Central memory CD8-positive, alpha-beta T cell (primary cell): ENCODE measurements at places on chromosomes 6 and 20.

DNA sequence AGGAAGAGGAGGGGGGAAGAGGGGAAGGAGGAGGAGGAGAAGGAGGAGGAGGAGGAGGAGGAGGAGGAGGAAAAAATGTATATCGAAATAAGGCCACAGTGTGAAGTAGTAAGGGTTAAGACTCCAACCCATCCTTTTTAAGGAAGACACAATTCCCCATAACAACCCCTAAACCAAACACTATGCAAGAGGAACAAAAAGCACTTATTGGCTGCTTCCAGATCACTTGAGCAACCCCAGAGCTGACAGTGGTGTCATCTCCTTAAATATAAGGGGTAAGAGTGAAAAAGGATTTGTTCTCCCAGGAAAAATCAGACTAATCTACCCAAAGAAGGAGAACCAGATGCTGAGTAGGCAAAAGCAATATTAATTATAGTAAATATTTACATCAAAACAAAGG is 169.1 kb upstream of the SASH1 start:
- no peaks in the 10 kb centered on the region for H3K4me1 ChIP-seq
- DNase-seq, result no peak
- H3K27me3 ChIP-seq, result peaks cover 8% of the 10 kb centered on the region
- H3K27ac ChIP-seq, result no peak overlapping the region
- H3K36me3 ChIP-seq, result no peaks in the 10 kb centered on the region

DNA sequence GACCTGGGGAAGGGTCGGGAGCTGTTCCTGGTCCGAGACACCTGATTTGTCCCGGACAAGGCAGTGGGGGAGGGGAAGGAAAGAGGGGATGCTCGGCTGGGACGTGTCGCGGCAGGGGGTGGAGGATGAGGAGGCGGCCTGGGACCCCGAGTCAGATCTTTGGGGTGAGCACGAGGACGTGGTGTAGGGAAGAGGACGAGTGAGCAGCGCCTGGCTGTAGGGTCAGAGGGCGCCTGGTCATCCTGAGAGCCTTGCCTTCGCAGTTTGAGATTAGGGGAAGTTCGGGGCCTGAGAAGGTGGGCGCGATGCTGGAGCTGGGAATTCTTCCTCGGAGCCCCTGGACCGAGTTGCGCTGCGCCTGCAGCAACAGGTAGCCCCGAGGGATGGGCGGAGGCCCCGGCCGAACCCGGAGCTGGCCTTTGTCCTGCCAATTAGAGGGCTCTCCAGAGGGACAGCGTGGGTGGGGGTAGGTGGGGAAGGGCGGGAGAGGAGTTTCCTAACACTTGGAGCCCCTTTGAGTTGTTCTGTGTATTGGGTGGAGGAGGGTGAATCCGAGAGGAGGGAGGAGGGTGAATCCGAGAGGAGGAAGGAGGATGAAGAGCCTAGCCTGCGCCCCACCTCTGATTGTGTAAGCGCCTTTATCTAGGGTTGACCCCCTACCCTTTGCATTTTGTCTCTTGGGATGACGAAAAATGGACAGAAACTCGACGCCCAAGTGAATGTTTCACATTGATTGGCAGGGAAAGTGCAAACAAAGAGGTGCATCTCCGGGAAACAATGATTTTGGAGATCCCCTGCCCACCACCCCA is 72.0 kb downstream of the SOX4 start:
- H3K27ac ChIP-seq, result no peak overlapping the region
- H3K27me3 ChIP-seq, result peaks cover 76% of the 10 kb centered on the region
- DNase-seq, result no peak
- H3K4me3 ChIP-seq, result peak overlapping the region; percentile 1
- peaks cover 21% of the 10 kb centered on the region for H3K4me1 ChIP-seq

- no peaks in the 10 kb centered on the region for H3K27me3 ChIP-seq
- H3K27ac ChIP-seq, result no peak overlapping the region
- H3K4me3 ChIP-seq, result no peak overlapping the region
These were observed 15.0 kb downstream of the BLTP3A start for GRCh38 chr6:34806738-34807453.

- no peaks in the 10 kb centered on the region for H3K4me1 ChIP-seq
- no peak overlapping the region for H3K4me3 ChIP-seq
- no peaks in the 10 kb centered on the region for H3K36me3 ChIP-seq
- DNase-seq, result no peak
These were observed 25.3 kb upstream of the NAA20 start for GRCh38 chr20:19991854-19992253.

DNA sequence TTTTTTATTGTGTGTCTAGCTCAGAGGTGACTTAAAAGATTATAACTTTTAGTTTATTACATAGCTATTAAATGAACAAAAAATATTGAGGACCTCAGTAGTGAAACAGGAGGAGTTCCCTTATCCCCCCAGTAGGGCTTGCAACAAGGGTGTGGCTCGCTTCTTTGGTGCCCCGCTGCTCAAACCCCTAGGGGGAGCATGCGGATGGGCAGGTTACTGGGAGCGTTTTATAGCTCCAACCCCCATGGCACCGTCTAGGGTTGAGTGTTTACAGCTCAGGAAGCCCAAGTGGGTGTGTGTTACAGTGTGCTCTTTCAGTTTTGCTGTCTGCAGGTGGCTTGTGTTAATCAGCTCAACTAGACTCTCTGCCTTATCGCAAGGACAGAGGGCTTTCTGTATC is 1513.7 kb downstream of the GRIK2 start:
- H3K27me3 ChIP-seq, result no peaks in the 10 kb centered on the region
- DNase-seq, result no peak
- no peaks in the 10 kb centered on the region for H3K4me1 ChIP-seq
- H3K27ac ChIP-seq, result no peak overlapping the region

GRCh38 chr20:43766385-43766784 is 39.6 kb upstream of the GTSF1L start:
- H3K4me1 ChIP-seq, result no peaks in the 10 kb centered on the region
- no peak overlapping the region for H3K4me3 ChIP-seq
- no peak for DNase-seq
- H3K27me3 ChIP-seq, result no peaks in the 10 kb centered on the region
- H3K27ac ChIP-seq, result no peak overlapping the region

- H3K27me3 ChIP-seq, result peaks cover 4% of the 10 kb centered on the region
- H3K4me3 ChIP-seq, result no peak overlapping the region
- H3K4me1 ChIP-seq, result peaks cover 1% of the 10 kb centered on the region
- H3K36me3 ChIP-seq, result no peaks in the 10 kb centered on the region
- H3K27ac ChIP-seq, result no peak overlapping the region
- no peak for DNase-seq
These were observed 596.1 kb upstream of the CITED2 start for GRCh38 chr6:139970591-139970991.

DNA sequence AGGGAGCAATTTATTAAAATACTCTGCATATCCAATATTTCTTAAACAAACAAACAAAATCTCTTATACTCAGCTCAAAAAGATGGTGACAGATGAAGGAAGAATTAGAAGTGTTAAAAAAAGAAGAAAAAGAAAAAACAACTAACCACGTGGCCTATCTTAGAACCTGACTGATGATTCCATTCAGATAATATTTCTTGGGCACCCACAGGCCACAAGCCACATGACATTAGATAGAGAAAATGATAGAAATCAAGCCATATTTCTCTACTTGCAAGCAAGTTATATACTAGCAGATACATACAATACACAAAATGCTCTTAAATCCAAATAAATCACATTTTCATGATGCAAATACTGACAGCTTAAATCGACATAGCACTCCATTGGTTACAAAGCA is 14.5 kb upstream of the RAMACL start:
- no peak overlapping the region for H3K27ac ChIP-seq
- no peak overlapping the region for H3K4me3 ChIP-seq
- peaks cover 1% of the 10 kb centered on the region for H3K36me3 ChIP-seq
- DNase-seq, result no peak
- H3K4me1 ChIP-seq, result peaks cover 4% of the 10 kb centered on the region

DNA sequence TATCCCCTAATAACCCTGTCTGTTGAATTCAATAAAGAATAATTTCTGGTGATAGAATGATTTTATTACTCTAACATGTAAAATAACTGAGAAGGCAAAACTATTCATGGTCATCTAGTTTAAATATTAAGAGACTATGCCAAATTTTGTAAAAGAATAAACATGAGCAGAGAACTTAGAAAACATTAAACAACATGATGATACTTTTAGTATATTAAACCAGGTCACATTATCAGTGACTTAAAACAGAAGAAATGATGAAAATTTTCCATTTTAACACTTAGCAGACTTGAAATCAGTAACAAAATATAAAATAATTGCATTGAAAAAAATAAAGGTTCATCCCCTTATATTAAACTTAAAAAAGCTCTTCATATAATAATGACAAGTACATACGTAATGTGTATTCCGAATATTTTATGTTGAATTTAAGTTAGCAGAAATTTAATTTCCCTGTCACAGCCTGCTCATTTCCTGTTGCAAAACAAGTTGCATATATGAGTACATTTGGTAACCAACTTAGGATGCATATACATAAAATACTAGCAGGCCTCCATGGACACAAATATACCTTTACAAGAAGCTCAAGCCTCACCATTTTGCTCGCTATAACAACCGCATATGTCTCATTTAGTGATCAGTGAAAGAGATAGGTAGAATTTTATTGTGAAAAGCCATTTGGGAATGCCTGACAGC is 40.6 kb downstream of the DTNBP1 start:
- no peak overlapping the region for H3K4me3 ChIP-seq
- no peak for DNase-seq
- H3K27me3 ChIP-seq, result no peaks in the 10 kb centered on the region
- peaks cover under 1% of the 10 kb centered on the region for H3K36me3 ChIP-seq

- no peaks in the 10 kb centered on the region for H3K4me1 ChIP-seq
- DNase-seq, result no peak
- H3K4me3 ChIP-seq, result no peak overlapping the region
- H3K36me3 ChIP-seq, result no peaks in the 10 kb centered on the region
- no peak overlapping the region for H3K27ac ChIP-seq
These were observed 99.8 kb downstream of the OPRM1 start for GRCh38 chr6:154138793-154139192.

GRCh38 chr6:3776881-3777507 is 25.5 kb upstream of the PXDC1 start:
- no peak overlapping the region for H3K4me3 ChIP-seq
- no peak for DNase-seq
- no peaks in the 10 kb centered on the region for H3K36me3 ChIP-seq
- peaks cover 24% of the 10 kb centered on the region for H3K27me3 ChIP-seq
- no peak overlapping the region for H3K27ac ChIP-seq

- DNase-seq, result no peak
- peaks cover 7% of the 10 kb centered on the region for H3K4me1 ChIP-seq
- peaks cover 36% of the 10 kb centered on the region for H3K36me3 ChIP-seq
- no peak overlapping the region for H3K4me3 ChIP-seq
- H3K27ac ChIP-seq, result no peak overlapping the region
- H3K27me3 ChIP-seq, result no peaks in the 10 kb centered on the region
These were observed 63.8 kb downstream of the IBTK start for GRCh38 chr6:82183642-82184282.

GRCh38 chr6:164695896-164696295 is 613.5 kb downstream of the C6orf118 start:
- no peak overlapping the region for H3K27ac ChIP-seq
- no peak for DNase-seq
- no peak overlapping the region for H3K4me3 ChIP-seq
- H3K27me3 ChIP-seq, result no peaks in the 10 kb centered on the region
- no peaks in the 10 kb centered on the region for H3K36me3 ChIP-seq
- H3K4me1 ChIP-seq, result no peaks in the 10 kb centered on the region

- H3K27ac ChIP-seq, result no peak overlapping the region
- peaks cover 10% of the 10 kb centered on the region for H3K4me1 ChIP-seq
- H3K27me3 ChIP-seq, result no peaks in the 10 kb centered on the region
- H3K36me3 ChIP-seq, result peaks cover 6% of the 10 kb centered on the region
- no peak overlapping the region for H3K4me3 ChIP-seq
These were observed 18.0 kb upstream of the BTN3A3 start for GRCh38 chr6:26422329-26422728.

DNA sequence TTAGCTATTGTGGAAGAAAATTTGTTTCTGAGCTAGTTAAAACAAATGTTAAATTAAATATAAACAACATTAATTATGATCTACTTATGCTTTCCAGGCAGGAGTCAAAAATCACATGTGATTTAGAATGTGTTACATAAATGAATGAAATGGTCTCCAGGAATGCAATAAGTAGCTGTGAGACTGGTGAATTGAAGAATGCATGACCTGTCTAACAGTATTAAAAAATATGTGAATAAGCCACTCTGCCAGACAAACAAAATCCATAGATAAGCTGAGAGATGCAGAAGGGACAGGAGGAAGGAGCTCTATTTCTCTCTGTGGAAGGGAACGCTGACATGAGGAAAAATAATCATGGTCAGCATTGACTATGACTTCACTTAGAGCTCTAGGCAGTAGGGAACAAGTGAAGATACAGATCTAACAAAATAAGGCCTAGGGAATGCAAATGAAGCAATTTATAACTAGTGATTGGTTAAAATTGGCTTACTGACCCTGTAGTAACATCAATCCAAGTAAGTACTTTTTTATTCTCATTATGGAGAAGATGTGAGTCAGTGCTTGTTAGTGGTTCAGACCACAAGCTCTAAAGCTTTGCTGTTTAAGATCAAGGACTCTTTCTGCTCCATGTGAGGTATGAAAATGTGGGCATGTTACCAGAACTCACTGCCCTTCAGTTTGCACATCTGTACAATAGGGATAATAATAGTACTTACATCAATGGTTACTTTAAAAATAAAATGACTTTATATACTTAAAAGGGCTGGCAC is 432.6 kb downstream of the MMUT start:
- no peak for DNase-seq
- no peaks in the 10 kb centered on the region for H3K4me1 ChIP-seq
- H3K27me3 ChIP-seq, result no peaks in the 10 kb centered on the region
- no peak overlapping the region for H3K4me3 ChIP-seq
- H3K27ac ChIP-seq, result no peak overlapping the region
